ENCODE measurements at places on chromosomes 1 and 21. TPM values are rescaled to one million over a fixed set of nuclear protein-coding genes. Genes with fewer than 3 reads are reported as not detected.

LORICRIN gene
- total RNA-seq = not detected

TBX19 gene
- 4.3 TPM for total RNA-seq

TTC22 gene
- total RNA-seq = 16.6 TPM

GUCA2A gene
- total RNA-seq = not detected

ECM1 gene
- total RNA-seq = 0.54 TPM

FAM78B gene
- not detected for total RNA-seq

PROK1 gene
- total RNA-seq = not detected

FCRL6 gene
- total RNA-seq = 0.35 TPM

CNKSR1 gene
- 4.8 TPM for total RNA-seq

IL23R gene
- total RNA-seq = not detected

PCBP3 gene
- total RNA-seq = 1.2 TPM

- DNase-seq = no peak
Measured at GRCh38 chr1:185450060-185450788, 133.2 kb upstream of the IVNS1ABP start.

DNA sequence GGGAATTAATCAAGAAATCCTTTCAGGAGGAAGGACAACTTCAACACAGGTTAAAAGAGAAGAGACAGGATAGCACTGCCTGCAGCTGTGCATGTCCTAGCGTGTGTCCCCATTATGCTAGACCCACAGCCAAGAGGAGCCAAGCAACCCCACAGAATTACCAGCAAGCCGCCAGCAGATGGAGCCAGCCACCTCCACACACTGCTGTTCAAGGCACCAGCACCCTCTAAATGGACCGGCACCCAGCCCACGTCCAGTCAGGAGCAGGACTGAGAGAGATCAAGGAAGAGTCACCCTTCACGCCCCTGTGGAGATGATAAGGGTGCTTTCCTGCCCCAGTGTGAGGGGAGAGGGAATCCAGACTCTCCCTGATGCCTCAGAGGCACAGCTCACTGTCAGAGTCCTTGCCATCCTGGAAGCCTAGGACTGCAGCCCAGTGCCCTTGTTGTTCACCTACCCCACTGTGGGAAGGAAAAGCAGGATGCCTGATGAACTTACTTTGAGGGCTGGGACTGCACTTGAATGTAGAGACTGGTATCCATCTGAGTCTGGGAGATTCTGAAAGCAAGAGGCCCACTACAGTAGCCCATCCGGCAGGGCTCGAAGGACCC lies 37.1 kb upstream of the CTTNBP2NL start:
- DNase-seq = no peak

DNA sequence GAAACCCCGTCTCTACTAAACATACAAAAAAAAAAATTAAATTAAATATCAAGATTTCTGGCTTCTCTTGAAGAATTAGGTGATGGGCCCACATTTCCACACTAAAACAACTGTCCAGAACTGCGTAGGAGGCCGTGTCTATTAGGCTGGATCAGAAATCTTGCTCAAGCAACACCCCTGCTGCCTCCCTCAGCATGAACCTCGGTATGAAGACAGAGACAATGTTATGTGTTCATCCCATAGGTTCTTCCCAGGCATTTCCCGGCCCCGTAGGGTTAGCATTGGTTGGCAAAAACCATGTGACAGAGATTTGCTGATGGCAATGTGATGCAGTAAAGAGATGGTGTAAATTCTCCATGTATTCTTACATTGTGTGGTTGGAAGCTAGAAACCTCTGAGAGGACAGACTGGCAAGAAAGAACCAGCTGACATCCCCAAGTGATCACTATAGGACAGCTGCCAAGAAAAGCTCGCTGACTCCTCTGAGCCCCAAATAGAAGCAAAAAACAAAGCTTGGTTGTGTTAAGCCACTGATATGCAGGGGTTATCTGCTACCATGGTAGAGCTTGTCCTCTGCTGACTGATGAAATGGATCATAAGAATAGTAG lies 34.5 kb downstream of the EBNA1BP2 start:
- DNase-seq = no peak

GRCh38 chr21:28602546-28602945 lies 390.1 kb downstream of the LTN1 start:
- DNase-seq = no peak

GRCh38 chr1:211910113-211910884 lies 79.7 kb upstream of the LPGAT1 start:
- DNase-seq = no peak

- no peak for DNase-seq
Measured at GRCh38 chr21:43211760-43212115, 42.9 kb downstream of the CRYAA start.

DNA sequence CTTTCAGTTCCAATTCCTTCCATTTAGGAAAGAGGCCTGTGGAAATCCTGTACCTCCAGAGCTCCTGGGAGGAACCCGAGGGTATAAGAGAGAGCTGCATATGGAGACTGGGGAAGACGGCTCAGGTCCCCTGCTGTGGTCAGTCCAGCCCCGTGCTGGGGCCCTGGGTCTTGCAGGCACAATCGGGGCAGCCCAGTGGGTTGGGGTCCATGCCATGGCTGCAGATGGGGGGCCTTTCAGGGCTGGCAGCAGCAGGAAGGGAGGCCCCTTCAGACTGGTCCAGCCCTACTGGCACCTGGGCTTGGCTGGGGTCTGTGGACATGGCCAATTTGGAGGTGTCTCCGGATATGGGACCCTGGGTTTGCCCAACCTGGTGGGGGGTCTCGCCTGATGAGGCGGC lies 18.2 kb downstream of the HTR6 start:
- DNase-seq = no peak

- no peak for DNase-seq
Measured at GRCh38 chr1:220789532-220790147, 2.9 kb downstream of the MTARC1 start.

- DNase-seq = no peak
Measured at GRCh38 chr1:169829671-169830070, 35.0 kb upstream of the METTL18 start.

- DNase-seq = no peak
Measured at GRCh38 chr1:98896711-98897445, 107.8 kb downstream of the PLPPR5 start.

- no peak for DNase-seq
Measured at GRCh38 chr1:230171356-230172015, 104.4 kb downstream of the GALNT2 start.

DNA sequence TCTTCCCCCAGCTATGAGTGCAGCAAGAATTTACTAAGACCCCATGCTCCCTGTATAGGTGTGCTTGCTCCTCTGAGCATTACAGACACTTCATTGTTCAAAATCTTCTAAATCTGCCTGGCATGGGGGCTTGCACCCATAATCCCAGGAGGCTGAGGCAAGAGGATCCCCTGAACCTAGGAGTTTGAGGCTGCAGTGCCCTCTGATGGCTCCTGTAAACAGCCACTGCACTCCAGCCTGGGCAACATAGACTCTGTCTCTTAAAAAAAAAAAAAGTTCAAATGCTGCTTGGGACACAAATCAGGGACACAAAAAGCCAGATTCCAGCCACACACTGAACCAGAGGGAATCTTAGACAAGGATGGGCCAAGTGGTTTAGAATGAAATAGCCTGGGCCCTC lies 3.4 kb upstream of the ACOT7 start:
- DNase-seq = no peak

Data from naive thymus-derived CD4-positive, alpha-beta T cell (primary cell).